ENCODE measurements at places on chromosomes 7 and 10.

DNA sequence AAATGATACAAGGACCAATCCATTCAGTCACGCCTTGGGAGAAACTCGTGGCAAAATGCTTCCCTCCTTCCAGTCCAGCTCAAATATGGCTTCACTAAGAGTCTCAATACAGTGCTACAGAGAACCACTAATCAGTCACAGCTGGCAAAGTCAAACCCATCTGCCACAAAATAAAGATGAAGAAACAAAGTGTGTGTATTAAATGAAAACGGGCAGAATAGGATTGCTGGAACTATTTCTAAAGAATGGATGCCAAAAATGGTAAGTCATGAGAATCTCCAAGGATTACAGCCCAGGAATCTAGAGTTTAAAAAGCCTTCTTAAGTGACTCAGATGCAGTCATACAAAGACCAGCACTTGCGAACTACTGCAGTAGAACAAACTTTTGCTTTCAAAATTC lies 61.9 kb downstream of the CACUL1 start:
- DNase-seq: no peak

DNA sequence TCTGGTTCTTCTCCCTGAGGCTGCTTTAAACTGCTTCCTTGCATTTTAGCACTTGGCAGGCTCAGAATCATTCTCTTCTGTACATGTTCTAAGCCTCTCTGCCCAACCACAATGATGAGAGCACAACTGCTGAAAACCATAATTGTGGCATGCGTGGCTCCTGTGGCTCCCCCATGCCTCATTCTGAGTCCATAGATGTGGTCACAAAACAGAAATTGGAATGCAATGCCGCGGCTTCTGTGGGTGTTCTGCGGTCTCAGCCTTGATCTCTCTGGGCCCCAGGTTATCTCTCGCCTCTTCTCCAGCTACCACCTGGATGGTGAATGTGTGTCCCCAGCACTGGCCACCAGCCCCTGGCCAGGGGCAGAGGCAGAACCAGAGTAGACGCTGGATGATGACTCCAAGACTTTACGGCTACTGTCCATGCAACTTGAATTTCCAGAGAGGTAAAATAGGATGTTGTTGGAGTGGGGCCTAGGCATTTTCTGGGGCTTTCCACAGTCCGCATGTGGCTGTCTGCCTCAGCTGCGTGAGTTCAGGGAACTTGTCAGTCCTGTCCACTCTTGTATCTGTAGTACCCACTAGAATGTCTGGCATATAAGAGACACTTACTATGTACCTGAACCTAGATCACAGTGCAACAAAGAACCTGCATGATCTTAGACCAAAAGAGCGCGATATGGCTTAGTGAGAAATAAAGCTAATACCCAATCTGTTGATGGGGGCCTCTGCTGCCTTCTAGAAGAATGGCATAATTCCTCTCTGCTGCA lies 52.4 kb upstream of the ADRB1 start:
- DNase-seq: no peak

- DNase-seq: no peak
Observed at GRCh38 chr7:1033546-1034145, 10.7 kb upstream of the GPR146 start.

DNA sequence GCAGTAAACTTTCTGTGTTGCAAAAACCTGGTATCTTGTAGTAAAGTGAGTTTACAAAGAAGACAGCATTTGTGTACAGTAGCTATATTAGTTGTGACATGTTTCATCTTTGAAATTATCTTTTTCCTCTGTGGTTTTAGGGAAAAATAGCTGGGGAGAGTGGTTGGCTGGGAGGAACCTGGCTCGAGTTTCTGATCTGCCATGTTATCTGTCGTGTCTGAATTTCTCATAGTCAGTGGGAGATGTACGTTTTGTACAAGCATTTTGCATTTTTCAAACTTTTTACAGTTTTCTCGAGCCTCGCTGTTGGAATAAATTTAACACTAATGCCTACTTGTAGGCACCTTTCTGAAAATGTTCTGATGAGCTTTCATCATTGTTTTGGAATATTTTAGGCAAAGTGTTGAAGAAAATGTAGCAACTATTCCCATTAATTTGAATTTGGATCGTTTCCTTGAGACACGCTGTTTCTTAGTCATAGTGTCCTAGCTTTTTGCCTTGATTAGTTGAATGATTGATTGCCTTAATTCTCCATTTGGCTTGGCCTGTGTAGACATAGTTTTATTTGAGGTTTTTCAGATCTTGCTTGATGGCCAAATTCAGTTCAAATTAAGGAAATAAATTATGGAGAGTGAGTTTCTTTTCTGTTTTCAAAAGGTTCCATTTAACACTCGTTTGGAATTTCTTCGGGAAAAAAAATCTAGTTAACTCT lies 65.1 kb downstream of the CAMK1D start:
- DNase-seq: no peak

DNA sequence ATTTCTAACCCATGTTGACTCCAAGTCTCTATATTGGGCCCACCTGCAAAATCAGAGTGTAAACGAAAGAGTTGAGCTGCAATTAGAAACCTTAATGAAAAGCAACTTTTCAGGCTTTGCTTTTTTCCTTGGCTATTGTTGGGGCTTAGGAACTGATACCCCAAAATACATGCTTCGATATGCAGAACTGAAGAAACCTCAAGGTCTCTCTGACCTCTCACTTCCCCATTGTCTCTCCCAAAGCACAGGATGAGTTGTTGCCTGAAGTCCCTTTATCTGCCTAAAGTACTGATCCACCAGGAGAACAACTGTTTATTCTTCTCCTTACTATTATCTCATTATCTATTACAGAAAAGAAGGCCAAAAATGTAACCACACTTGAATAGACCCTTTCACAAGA lies 666.0 kb upstream of the LRRTM3 start:
- DNase-seq: no peak

- no peak for DNase-seq
Observed at GRCh38 chr10:17053061-17053460, 76.5 kb downstream of the CUBN start.

GRCh38 chr7:44536090-44536489 lies 5.0 kb downstream of the NPC1L1 start:
- DNase-seq: no peak

GRCh38 chr10:114442091-114442630 lies 37.9 kb upstream of the AFAP1L2 start:
- DNase-seq: no peak

DNA sequence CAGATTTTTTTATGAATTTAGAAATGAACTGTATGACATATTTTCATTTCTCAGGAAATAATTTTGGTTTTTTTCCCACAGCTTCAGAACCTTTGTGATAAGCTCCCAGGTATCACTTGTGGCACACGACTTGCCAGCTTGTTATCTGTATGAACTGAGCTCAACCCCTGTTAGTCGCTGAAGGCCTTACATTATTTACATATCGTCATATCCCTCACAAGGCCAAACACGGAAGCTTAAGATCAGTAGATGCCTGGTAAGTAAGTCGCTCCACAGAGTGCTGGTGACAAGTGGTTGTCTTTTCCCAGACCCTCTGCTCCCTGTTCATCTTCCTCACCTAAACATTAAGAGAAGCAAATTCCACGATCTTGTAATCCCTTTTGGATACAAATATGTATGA lies 55.2 kb downstream of the RAPGEF5 start:
- no peak for DNase-seq

GRCh38 chr7:101186194-101186593 lies 6.1 kb upstream of the NAT16 start:
- no peak for DNase-seq
